ENCODE measurements at places on chromosomes 16 and 17.

DNA sequence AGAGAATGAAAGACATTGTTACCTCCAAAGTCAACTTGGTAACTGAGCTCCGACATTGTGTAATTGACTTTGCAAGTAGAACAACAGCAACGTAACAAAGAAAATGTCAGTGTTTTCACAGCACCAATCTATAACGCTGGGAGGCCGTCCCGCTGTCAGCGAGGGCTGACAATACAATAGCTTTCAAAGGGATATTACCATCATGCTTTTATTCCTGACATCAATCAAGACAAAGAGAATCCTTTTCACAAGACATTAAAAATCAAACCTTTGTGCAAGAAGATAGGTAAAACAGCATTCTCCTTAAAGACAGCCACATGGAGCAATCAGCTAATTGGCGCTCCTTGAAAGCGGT lies 6.2 kb downstream of the ZNF423 start:
- DNase-seq: no peak

DNA sequence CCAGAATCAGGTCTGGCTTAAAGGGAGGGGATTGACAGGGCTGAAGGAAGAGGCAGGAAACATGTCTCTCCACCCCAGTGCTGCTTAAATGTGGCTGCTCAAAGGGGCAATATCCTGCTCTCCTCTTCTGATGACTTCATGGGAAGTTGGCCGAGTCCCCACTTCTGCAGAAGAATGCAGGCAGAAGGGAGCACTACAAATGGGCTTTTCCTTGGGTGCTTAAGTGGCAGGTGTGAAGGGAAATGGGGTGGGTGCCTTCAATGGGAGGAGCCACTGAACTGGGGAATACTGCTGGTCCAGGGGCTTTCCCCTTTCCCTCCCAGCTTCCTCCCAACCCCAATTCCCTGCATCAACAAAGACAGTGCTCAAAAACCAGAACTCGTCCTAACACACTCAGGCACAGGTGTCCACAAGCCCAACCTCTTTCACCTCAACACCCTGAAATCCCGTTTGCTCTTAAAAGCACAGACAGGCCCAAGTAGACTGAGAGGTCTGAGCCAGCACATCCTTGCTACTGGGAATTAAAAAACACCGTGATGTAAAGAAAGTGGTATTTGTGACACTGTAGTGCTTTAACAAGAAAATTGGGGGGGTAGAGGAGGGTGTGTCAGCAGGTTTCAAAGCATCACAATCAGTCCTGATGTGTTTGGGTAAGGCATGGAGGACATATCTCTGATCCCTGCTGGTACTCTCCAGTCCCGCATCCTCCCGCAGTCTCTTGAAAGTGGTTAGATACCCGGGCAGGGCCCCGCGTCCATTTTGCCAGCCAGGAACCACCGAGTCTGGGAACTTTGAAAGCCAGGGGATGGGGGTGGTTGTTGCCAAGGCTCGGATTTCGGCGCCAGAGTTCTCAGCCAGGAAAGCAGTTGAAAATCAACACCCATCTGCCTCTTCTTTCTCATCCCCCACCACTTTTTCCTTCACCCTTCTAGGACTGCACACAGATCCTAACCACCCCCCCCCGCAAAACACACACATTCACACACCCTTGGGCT lies 1.6 kb downstream of the CA10 start:
- peak; percentile 77 for DNase-seq

DNA sequence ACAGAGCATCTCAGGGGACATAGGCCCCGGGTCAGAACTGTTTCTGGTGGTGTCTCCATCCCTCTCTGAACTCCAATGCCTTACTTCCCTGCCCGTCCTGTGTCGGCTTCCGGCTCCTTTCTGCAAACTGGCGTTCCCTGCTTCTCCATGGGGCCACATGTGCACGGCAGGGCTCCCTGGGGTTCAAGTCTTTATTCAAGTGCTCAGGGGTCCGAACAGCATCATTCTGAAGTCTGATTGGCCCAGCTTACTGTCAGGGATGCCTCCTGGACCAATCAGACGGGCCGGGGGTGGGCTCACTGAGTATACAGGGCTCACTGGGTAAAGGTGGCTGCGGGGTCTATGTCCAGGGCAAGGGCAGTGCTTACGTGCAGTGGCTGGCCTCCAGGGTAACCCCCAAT lies 17.1 kb downstream of the C16orf82 start:
- no peak for DNase-seq

DNA sequence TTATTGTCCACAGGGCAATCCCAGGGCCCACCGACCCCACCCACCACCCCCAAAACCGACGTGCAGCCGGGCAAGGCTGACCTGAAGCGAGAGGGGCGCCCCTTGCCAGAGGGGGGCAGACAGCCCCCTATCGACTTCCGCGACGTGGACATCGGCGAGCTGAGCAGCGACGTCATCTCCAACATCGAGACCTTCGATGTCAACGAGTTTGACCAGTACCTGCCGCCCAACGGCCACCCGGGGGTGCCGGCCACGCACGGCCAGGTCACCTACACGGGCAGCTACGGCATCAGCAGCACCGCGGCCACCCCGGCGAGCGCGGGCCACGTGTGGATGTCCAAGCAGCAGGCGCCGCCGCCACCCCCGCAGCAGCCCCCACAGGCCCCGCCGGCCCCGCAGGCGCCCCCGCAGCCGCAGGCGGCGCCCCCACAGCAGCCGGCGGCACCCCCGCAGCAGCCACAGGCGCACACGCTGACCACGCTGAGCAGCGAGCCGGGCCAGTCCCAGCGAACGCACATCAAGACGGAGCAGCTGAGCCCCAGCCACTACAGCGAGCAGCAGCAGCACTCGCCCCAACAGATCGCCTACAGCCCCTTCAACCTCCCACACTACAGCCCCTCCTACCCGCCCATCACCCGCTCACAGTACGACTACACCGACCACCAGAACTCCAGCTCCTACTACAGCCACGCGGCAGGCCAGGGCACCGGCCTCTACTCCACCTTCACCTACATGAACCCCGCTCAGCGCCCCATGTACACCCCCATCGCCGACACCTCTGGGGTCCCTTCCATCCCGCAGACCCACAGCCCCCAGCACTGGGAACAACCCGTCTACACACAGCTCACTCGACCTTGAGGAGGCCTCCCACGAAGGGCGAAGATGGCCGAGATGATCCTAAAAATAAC lies 3.0 kb downstream of the SOX9 start:
- DNase-seq: no peak

DNA sequence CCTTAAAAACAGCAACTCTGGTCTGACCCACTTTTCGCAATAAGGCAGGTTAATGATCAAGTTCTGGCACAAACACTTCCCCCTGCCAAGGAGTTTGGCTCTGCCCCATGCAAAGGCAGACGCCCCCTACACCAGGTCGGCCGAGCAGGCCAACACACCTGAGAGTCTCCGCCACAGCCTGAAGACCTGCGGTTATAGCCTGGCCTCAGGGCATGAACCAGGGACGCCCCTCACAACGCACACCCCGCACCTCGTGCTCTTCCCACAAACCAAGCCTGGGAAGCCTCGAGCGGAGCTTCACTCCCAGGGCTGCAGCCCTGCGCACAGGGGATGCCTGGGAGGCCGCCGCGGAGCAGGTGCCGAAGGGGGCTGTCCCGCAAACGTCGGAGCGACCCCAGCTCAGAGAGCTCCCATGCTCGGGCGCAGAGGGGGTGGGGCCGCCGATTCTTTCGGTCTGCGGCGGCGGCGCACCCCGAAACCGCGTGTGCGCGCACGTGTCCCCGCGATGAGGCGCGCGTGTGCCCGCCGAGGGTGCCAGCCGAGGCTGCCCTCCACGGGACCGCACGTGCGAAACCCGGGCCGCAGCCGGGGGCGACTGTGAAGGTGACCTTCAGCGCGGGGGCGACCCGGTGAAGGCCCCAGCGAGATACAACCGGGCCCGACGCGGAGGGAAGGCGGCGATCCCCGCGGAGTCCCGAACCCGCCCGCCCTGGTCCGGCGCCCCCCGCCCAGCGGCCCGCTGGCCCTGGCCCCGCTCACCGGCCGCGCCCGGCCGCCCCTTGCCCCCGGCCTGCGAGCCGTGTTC lies 559 bp downstream of the CLUH start:
- DNase-seq: no peak

DNA sequence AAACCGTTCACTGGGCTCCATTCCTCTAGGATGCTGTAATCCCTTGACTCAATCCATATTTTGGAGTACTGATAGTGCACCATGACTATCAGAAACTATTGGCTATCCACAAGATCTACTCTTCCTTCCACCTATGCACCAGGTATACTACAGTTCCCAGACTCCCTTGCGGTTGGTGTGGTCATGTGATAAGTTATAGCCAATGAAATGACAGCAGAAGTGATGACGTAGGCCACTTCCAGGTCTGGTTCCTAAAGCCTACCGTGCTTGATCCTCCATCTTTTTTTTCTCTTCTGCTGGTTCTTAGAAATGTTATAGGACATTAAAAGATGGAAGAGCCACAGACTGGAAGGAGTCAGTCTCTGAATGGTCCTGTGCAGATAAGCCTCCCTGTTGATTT lies 278.8 kb upstream of the C16orf82 start:
- no peak for DNase-seq

- no peak for DNase-seq
Measured at GRCh38 chr17:45394564-45394912, 38.1 kb downstream of the ARHGAP27 start.

GRCh38 chr17:50087912-50088405 lies 7.2 kb upstream of the PDK2 start:
- no peak for DNase-seq

DNA sequence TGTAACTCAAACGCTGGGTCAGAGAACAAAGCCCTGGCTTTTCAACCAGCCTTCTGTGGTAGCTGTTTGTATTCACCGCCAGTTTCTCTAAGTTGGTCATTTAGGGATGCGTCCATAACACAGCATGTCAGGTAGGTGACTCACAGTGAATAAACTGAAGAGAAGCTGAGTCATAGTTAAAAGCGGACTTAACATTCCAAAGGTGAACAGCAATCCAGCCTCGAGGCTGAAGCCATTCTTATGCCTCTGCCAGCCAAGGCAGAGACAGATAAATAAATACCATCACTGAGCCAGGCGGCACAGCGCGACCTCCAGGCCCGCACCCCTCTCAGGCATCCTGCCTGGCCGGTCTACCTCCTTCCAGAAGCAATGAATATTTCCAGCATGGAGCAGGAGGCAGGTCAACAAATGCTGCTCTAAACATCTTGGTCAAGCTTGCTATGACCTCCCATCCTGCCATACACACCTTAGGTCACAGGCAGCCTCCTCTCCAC lies 12.4 kb upstream of the CACNG4 start:
- DNase-seq: no peak

DNA sequence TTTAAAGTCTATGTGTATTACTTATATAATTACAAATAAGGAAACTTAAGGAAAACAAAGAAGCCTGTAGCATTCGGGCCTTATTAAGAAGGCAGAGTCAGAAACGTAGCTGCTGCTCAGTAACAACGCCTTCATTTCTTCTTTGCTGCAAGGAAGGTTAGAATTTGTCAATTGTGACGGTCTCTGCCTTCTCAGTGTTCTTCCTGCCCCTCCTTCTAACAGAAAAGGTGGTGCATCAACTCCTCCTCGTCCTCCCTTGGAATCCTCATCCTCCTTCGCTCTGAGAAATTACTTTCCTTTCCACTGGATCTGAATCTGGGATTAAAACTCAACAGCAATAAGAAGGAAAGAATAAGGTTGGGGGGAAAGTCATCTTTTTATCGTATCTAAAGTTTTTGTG lies 63.0 kb downstream of the VPS53 start:
- DNase-seq: no peak

DNA sequence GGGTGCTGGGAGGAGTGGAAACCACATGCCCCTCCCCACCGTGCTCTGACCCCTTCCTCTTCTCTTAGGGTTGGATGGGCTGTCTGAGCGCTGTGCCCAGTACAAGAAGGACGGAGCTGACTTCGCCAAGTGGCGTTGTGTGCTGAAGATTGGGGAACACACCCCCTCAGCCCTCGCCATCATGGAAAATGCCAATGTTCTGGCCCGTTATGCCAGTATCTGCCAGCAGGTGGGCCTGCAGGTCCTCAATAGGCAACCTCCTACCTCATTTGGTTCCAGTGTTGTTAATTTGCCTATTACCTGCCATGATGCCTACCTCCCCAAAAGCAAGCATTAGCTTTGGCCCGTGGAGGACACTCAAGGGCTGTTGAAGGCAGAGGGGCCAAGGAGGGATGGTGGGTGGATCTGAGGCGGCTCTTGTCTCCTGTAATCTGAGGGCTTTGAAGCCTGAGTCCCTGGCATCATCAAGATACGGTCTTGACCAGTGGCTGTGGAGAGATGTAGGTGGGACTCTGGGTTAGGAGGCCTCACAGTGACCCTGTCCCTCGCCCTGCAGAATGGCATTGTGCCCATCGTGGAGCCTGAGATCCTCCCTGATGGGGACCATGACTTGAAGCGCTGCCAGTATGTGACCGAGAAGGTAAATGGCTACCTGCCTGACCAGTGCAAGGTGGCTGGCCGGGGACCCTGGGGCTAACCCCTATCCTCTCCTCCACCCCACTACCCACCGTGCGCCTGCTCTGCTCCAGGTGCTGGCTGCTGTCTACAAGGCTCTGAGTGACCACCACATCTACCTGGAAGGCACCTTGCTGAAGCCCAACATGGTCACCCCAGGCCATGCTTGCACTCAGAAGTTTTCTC lies 3.4 kb downstream of the ALDOA start:
- DNase-seq: no peak

- no peak for DNase-seq
Measured at GRCh38 chr16:12661656-12662172, 142.0 kb downstream of the CPPED1 start.

DNA sequence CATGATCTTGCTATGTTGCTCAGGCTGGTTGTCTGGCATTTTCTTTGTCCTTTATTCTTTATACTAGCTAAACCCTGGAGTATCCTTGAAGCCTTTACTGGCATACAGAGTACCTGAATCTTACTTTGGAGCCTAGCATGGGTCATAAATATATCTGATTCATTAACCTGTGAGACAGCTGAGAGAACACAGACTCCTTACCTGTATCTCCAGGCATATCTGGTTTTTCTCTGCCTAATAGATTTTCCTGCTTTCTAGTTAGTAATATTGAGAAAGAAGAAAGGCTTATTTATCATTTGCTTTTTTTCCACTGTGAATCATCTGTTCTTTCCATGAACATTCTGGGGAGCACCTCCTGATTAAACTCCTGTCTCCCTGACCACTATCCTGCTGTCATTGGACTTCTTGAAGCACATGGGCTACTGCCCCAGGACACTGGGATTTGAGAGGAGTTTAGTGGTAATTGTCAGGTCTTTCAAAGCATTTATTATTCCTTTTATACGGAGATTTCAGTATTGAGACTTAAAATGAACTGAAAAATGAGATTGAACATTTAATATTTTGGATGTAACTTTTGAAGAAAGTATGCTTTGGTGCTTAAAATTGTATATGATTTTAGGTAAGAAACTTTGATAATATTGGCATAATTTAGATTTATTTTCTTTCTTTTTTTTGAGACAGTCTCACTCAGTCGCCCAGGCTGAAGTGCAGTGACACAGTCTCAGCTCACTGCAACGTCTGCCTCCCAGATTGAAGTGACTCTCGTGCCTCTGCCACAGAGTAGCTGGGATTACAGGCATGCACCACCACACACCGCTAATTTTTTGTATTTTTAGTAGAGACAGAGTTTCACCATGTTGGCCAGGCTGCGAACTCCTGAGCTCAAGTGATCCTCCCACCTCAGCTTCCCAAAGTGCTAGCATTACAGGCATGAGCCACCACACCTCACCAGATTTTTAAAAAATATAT lies 8.6 kb downstream of the PDP2 start:
- DNase-seq: no peak

Measured in cerebellar cortex (tissue), 1 donor.